Astrocyte of the spinal cord (primary cell): ENCODE measurements at places on chromosomes 1 and 21.

DNA sequence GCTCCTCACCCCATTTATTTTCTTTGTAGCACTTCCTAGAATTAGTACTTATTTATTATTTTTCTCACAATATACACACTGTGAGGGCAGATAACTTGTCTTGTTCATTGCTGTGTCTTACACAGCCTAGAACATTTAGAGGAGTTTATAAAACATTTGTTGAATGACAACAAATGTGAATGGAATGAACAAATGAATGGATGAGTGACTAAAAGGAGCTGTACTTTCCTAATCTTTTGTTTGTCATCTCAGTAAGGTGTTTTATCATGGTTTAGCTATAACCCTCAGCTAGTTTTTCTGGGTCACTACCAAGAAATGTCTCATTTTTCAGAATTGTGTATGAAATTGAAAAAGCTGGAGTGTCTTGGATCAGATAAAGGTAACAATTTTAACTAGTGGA, 239.3 kb upstream of the KCNK2 start:
- DNase-seq: no peak

DNA sequence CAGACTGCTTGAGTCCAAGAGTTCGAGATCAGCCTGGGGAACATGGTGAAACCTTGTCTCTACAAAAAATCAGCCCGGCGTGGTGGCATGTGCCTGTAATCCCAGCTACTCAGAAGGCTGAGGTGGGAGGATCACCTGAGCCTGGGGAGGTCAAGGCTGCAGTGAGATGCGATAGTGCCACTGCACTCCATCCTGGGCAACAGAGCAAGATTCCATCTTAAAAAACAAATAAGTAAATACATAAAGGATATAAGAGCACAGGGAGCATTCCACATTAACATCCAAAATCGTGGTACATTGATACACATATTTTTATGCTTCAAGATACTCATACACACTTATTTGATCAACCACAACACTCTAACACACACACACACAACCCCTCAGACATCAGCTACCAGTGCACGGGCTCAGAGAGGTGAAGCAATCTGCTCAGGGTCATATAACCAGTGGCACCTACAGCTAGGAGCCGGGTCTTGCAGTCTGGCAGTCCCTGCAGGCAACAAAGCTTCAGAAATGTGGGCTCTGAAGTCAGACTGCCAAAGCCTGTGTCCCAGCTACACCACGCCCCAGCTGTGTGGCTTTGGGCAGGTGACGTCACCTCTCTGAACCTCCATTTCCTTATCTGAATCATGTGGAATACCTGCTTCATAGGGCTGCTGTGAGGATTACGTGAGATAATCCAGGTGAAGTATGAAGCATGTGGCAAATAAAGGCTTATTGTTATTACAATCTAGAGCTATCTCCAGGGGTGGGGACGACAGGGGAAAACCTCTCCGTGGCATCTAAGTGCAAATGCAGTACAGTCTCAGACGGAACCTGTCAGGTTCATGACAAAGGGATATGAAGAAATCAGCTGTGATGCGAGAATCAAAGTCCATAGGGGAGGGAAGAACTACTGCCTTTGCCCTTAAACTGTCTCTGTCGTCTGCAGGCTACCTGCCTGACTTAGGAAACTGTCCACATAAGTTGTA, 4.8 kb upstream of the CRYBG2 start:
- DNase-seq: no peak

DNA sequence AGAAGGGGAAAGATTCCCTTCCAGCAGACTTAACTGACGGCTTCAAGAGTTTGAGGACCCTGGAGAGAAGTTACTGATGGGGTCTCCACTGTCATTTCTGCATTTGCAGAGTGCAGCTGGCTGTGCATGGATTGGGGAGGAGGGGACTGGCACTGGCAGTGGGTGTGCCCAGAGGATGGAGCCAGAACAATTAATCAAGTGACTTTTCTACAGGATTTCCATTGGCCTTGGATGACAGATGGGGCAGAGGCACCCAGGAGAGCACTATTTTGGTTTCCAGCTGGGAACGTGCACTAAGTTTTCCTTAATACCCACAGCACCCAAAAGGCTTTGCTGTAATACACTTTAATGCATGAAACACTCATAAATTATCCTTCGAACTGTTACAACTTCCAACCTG, 1.3 kb downstream of the NGF start:
- DNase-seq: no peak

DNA sequence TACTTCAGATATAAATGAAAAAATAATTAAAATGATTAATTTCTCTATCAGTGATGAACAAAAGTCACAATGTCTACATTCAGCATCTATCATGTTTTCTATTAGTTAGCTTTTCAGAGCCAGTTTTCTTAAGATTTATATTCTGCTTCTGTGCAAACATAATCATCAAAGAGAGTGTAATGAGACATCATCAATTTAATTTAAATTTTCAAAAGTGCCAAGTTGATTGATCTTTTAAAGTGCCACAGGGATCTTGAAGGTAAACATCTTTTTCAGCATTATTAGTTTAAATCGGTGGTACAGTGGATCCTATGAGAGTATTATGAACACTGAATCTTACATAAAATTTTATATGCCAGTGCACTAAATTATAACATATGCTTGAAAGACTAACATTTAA, 1176.1 kb downstream of the PLA2G4A start:
- DNase-seq: no peak

DNA sequence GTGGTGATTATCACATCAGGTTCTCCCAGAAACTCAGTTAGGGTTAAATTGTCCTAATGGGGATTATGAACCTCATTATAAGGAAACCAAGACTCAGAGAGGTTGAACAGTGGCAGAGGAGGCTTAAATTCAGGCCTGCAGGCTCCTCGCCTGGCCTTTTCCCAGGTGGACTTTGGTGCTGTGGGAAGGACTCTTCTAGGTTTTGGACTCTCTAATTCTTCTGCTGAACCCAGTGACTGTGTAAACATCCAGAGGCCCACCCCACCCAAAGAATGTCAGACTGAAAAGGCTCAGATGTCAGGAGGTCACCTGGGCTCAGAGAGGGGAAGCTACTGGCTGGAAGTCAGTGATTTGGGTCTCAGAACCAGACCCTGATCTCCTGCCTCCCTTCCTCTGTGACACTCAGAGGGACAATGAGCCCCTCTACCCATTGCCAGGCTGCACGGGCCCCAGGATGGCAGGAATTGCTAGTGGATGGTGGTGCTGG, 2.5 kb downstream of the ZNF362 start:
- DNase-seq: no peak

GRCh38 chr1:94067196-94067595, 53.8 kb downstream of the ABCA4 start:
- peak; percentile 71 for DNase-seq

DNA sequence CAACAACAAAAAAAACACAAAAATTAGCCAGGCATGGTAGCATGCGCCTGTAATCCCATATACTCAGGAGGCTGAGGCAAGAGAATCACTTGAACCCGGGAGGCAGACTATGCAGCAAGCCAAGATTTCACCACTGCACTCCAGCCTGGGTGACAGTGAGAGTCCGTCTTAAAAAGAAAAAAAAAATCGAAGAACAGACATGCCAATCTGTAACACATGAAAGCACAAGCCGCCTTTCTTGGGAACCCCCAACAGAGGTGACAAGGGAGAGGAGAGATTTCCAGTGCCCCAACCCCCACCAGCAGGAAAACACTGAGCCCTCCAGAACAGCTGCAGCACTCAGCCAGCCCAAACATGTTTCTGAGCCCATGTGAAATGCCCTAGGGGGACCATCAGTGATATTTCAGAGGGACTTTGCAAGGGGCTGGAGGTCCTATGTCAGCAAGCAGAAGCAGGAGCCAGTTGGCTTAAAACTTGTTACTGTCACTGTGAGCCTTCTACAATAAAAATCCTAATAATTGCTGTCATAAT, 14.2 kb upstream of the EFNA1 start:
- DNase-seq: no peak

- no peak for DNase-seq
Measured at GRCh38 chr1:241229216-241229615, 127.8 kb downstream of the RGS7 start.

- DNase-seq: peak; percentile 22
Measured at GRCh38 chr1:166924823-166925541, 48.9 kb upstream of the TADA1 start.

- DNase-seq: no peak
Measured at GRCh38 chr1:116096013-116096618, 15.1 kb upstream of the MAB21L3 start.

DNA sequence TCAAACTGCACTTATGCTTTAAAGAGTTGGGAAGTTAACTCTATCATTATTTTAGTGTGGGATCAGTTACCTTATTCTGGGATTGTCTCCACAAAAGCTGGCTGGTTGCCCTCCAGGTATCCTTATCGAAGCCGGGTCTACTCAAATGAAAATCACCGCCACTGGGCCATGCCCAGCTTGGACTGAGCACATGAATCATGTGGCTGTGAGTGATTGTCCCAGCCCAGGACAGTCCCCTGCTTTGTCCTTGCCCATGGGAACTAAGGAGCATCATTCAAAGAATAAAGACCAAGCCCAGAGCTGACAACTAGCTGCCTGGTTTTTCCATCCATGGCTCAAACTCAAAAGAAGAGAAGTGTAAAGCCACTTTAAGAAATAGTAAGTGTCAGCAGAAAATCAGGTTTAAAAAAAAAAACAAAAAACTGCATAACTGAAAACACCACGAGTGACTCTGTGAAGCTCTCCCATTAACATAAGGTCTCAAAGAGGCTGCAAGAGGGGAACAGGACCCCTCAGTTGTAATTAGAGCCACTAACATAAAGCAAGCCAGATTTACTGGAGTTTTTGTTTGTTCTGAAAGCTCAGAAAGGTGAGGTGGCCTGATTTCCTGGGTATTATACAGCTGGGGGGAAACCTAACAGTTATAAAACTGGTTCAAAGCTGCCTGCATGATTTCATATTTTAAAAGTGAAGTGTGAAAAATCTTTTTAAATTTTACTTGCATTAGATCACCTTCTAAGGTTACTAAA, 91.5 kb downstream of the KIF14 start:
- no peak for DNase-seq

- no peak for DNase-seq
Measured at GRCh38 chr1:2350911-2351655, 40.3 kb downstream of the MORN1 start.

DNA sequence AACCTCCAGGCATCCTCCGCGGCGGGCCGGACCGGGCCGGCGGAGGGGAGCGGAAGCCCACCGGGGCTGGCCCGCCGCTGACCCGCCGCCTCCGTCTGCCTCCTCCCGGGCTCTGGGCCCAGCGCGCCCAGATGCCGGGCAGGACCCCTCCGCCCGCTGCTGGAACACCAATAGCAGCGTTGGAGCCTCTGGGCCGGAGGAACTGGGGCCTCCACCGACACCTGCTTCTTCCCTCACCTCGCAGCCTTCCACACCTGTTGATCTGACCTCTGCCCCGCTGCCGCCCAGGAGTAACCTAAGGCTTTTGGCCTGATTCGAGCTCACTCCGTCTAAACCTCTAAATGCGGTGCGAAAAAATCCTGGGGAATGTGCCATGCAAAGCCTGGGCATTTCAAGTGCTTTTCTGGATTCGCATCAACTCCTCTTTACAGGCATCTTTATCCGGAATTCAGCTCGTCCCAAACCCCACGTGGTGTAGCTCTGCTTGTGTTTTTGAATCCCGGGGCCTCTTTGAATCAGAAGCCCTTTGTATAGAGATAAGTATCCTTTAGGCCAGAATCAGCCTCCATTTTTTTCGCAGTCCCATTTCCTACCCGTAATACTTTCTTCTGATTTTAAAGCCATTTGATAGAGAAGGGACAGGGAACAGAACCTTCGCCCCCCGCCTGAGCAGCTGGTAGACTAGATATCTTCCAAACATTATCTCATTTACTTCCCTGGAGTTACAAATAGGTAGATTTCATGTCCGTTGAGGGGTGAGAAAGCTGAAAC, 680 bp upstream of the CNN3 start:
- peak; percentile 70 for DNase-seq

GRCh38 chr1:21579791-21580190, 70.6 kb downstream of the ALPL start:
- DNase-seq: no peak

- DNase-seq: peak; percentile 47
Measured at GRCh38 chr1:118989006-118989815, 1.1 kb upstream of the TBX15 start.

- no peak for DNase-seq
Measured at GRCh38 chr1:117820096-117820495, 109.3 kb downstream of the GDAP2 start.

DNA sequence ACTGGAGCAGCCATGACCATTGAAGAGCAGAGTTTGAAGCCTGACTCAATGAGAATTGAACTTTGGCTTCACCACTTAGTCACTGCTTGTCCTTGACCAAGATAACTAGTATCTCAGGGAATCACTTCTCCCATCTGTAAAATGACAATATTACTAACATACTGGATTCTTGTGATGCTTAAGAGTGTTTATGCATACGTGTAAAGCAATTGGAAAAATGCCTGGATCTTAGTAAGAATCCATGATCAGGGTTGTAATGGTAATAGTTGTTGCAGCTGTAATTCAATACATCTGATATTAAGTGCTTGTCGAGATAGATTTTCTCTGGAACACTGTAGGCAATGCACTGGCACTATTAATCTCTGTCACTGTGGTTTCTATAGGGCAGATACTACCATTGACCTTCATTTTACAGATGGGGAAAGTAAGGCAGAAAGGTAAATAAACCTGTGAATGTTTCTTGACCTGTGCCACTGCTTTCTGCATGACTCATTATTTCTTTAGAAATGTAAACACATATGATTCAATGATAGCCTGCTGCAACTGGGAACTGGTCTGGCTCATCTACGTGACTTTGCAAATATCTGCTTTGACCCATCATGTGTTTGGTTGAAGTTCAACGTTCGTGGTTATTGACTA, 662.5 kb downstream of the PLA2G4A start:
- peak; percentile 77 for DNase-seq

DNA sequence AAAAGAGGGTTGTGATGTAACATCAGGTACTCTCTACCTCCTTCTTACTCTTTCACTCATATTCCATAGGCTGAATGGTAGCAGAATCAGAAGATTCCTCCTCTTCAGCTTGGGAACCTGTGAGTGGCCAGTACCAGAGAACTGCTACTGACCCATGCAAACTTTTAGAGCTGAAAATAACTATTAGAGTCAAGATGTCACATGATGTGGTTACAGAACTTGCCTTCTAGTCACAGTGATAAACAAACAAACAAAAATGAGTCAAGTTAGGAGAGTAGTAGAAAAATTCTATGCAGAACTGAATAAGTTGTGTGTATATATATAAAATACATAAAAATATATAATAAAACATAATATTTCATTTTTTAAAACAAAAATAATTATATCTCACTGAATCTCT, 47.6 kb upstream of the RGS1 start:
- no peak for DNase-seq

DNA sequence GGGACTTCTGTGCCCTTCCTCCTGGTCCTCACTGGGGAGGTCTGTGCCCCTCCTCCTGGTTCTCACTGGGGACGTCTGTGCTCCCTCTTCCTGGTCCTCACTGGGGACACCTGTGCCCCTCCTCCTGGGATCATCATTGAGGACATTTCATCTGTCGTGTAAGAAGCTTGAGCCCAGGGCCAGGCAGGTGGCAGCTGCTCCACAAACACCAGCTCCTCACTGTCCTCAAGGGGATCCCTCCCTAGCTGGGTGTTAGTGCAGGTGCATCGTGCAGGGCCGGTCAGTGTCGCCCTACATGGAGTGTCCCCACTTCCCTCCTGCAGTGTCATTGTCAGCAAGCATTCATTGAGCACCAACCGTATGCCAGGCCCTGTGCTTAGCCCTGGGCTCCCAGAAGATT, 312.7 kb downstream of the PTPRU start:
- DNase-seq: no peak
